Thoracic aorta (tissue), 2 donors: ENCODE measurements at places on chromosomes 2 and 18. TPM values are rescaled to one million over a fixed set of nuclear protein-coding genes. Genes with fewer than 3 reads are reported as not detected.

The CYP26B1 gene
- 6.0 TPM for total RNA-seq

GRCh38 chr18:36620788-36621187 lies 208.0 kb downstream of the TPGS2 start:
- DNase-seq, result no peak

The CD8A gene
- 4.4 TPM for total RNA-seq

The PTH2R gene
- total RNA-seq, result not detected

DNA sequence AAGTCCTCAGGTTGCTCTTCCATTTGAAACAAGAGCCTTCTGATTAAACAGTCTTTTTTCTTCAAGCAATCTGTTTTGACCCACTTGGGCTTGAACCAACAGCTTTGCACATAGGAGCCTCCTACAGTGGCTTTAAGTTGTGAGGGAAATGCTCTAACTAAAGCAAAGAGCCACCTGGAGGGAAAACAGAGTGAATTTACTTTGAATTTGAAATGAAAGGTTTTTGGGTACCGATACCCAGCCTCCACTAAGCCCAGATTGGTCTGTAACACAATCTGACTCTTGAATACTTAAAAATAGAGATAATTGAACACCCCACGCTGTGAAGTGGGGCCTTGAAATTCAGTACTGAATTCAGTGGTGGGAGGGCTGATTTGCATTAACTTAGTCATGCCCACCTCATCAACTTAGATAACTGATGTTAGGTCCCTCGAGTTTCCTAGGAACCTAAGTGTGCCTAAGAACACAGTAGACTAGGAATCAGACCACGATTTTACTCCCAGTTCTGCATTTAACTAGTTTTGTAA lies 56.3 kb upstream of the ACVR1C start:
- no peak for DNase-seq

GRCh38 chr18:32884543-32884942 lies 111.7 kb upstream of the KLHL14 start:
- DNase-seq, result no peak

GRCh38 chr2:133552821-133553220 lies 15.4 kb downstream of the NCKAP5 start:
- DNase-seq, result no peak

The RAB27B gene
- total RNA-seq, result 0.95 TPM

The MROH2A gene
- total RNA-seq, result not detected

GRCh38 chr2:25545899-25546298 lies 127.5 kb downstream of the DTNB start:
- no peak for DNase-seq

DNA sequence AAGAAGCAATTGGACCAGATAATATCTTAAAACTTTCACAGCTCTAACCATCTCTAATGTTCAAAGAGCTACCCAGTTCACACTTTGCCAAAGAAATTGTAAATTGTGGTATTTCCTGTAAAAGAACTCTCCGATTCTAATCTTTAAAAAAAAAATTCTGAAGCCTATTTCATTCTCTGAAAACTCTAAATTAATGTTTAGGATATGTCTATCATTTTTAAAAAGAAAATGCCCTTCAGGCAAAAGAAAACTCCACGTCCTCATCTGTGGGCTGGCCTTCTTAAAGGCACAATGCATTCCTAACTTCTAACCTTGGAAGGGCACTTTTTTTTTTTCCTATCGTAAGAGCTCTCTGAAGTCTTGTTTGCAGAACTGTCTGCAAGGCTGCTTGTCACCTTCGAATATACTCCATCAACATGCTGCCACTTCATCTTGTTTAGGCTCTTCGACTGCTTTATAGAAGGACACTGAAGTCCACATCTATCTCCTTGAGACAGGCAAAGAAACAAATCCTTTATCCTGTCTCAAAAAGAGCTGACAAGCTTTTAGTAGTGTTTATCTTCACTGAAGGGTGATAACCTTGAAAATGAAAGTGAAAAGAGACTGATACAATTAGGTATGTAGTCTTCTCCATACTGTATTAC lies 124.3 kb upstream of the SLC39A10 start:
- DNase-seq, result no peak

- peak; percentile 76 for DNase-seq
Measured at GRCh38 chr2:171416009-171416926, 17.5 kb downstream of the METTL8 start.

- no peak for DNase-seq
Measured at GRCh38 chr2:174663550-174663949, 65.9 kb upstream of the WIPF1 start.

DNA sequence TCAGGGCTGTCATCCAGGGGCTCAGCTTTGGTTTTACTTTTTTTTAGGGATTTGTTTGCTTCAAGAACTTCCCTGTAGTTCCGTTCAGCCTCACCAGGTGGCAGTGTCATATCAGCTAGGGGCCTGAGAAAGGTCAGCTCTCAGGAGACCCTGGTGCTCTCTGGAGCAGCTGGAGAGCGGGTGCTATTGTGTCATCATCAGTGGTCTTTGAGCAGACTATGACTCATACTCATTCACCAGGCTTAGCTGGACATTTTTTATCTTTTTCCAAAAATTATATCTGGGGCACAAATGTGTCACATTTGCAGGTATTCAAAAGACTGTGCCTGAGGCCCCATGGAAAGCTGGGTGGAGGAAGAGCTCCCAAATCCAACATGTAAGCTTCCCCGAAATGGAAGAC lies 24.4 kb downstream of the ZNF892 start:
- no peak for DNase-seq

GRCh38 chr2:13110825-13111224 lies 394.1 kb downstream of the TRIB2 start:
- no peak for DNase-seq

GRCh38 chr2:98356729-98357128 lies 10.5 kb downstream of the CNGA3 start:
- DNase-seq, result no peak

DNA sequence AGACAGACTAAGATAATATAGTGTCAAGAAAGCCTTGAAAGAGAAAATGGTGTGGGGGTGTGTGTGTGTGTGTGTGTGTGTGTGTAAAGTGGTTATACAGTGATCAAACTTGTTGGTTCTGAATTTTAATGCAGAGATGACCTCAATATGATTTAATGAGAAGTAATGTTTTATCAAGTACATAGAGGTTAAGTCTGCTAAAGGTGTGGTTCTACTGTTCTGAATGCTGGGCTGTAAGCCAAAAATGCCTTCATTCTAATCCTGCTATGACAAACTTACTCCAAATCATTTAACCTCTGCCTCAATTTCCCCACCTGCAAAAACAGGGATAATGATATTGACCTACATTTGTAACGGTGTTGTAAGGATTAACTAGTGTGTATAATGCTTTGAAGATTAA lies 87.9 kb downstream of the WDPCP start:
- DNase-seq, result no peak

The WDCP gene
- 8.0 TPM for total RNA-seq

GRCh38 chr2:132830321-132830827 lies 160.4 kb upstream of the LYPD1 start:
- DNase-seq, result no peak

- DNase-seq, result no peak
Measured at GRCh38 chr2:45979065-45979464, 318.1 kb upstream of the EPAS1 start.

DNA sequence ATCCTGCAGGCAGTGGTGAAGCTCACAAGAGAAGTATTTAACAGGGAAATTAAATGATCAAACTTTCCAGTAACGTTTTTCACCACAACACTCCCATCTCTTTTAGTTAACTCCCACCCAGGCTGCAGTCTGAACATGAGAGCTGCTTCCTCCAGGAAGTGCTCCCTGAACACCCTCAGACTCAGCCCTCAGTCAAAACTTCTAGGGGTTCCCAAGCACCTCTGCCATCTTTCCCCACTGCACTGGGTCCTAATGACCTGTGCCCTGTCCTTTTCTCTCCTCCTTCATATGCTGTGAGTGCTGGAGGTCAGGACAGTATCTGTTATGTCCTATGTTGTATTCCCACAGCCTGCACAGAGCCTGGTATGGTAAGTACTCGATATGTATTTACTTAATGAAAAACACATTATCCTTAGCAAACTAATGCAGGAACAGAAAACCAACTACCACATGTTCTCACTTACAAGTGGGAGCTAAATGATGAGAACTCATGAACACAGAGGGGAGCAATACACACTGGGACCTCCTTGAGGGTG lies 49.2 kb upstream of the ASPRV1 start:
- DNase-seq, result no peak

The ABCG5 gene
- not detected for total RNA-seq

- DNase-seq, result no peak
Measured at GRCh38 chr2:29223257-29223656, 108.0 kb downstream of the CLIP4 start.
